ENCODE measurements at places on chromosomes 1 and 21. TPM values are rescaled to one million over a fixed set of nuclear protein-coding genes. Genes with fewer than 3 reads are reported as not detected.

Gene COL8A2
- 2.0 TPM for total RNA-seq

Gene KPNA6
- total RNA-seq = 22.6 TPM

Gene TMEM125
- total RNA-seq = not detected

Gene L1TD1
- under 0.01 TPM for total RNA-seq

Gene AIRE
- total RNA-seq = 0.09 TPM

Gene LEPROT
- 37.9 TPM for total RNA-seq

Gene GSTM1
- 9.6 TPM for total RNA-seq

Gene PLD5
- total RNA-seq = under 0.01 TPM

Gene PTGFRN
- 58.6 TPM for total RNA-seq

Gene LRRC71
- total RNA-seq = not detected

Gene KLHL20
- total RNA-seq = 31.7 TPM

Gene IL23R
- total RNA-seq = under 0.01 TPM

Gene LRRC8C
- 2.6 TPM for total RNA-seq

Gene UBL4B
- total RNA-seq = not detected

Gene OR2L3
- total RNA-seq = not detected

Gene PRAMEF27
- total RNA-seq = not detected

Gene RHD
- total RNA-seq = not detected

Gene NUDT4B
- total RNA-seq = 17.1 TPM

Gene CATSPERE
- total RNA-seq = 1.0 TPM

Gene RNU1-2
- 3,030 TPM for total RNA-seq

Gene AGT
- total RNA-seq = 2.7 TPM

Gene OR6K3
- not detected for total RNA-seq

Gene MAP1LC3C
- total RNA-seq = 0.14 TPM

Gene AURKAIP1
- 93.0 TPM for total RNA-seq

Gene CYB5RL
- 4.1 TPM for total RNA-seq

Gene GNB1
- 67.9 TPM for total RNA-seq

Gene LCE1B
- total RNA-seq = not detected

Gene MOB3C
- total RNA-seq = 9.0 TPM

Gene ACTA1
- not detected for total RNA-seq

Gene CD1D
- total RNA-seq = 8.0 TPM

Gene GREM2
- total RNA-seq = 7.8 TPM

Gene PODN
- total RNA-seq = 58.7 TPM

Gene NHLH1
- under 0.01 TPM for total RNA-seq

Gene GNG4
- 3.7 TPM for total RNA-seq

Gene F13B
- not detected for total RNA-seq

Gene APOBEC4
- not detected for total RNA-seq

Gene CD101
- total RNA-seq = 0.14 TPM

Gene PLA2G5
- total RNA-seq = 0.92 TPM

Gene FAM151A
- total RNA-seq = not detected

Gene PTP4A2
- total RNA-seq = 546 TPM

Gene RGSL1
- not detected for total RNA-seq

Gene HES3
- not detected for total RNA-seq

Gene CCDC17
- total RNA-seq = 0.74 TPM
